ENCODE measurements at places on chromosomes 7 and 10. TPM values are rescaled to one million over a fixed set of nuclear protein-coding genes. Genes with fewer than 3 reads are reported as not detected.

Gene OLAH
- 11.1 TPM for total RNA-seq

- H3K4me1 ChIP-seq = peaks cover 7% of the 10 kb centered on the region
- no peak overlapping the region for H3K4me3 ChIP-seq
- no peak overlapping the region for H3K27ac ChIP-seq
Measured at GRCh38 chr10:89867964-89868363, 166.6 kb downstream of the KIF20B start.

DNA sequence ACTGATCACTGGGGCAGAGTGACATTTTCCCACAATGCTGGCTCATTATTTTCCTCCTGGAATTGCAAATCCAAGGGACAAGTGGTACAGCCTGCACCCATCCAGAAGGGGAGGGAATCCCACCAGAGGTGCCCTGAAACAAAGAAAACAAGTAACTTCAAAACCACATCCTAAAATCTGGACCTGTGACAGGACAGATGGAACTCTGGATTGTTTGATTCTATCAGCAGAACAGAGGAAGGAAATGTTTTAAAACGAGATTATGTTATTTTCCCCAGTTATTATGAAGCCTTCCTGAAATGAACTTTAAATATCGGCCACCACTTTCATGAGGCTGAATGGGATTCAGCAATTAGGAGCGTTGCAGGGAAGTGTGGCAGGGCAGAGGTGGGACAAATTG, 62.2 kb upstream of the ECHDC3 start:
- H3K4me3 ChIP-seq = no peak overlapping the region
- H3K27ac ChIP-seq = no peak overlapping the region
- H3K27me3 ChIP-seq = no peaks in the 10 kb centered on the region
- no peaks in the 10 kb centered on the region for H3K36me3 ChIP-seq
- peaks cover 4% of the 10 kb centered on the region for H3K4me1 ChIP-seq
- no peak for DNase-seq

Gene NKX2-3
- 0.19 TPM for total RNA-seq

DNA sequence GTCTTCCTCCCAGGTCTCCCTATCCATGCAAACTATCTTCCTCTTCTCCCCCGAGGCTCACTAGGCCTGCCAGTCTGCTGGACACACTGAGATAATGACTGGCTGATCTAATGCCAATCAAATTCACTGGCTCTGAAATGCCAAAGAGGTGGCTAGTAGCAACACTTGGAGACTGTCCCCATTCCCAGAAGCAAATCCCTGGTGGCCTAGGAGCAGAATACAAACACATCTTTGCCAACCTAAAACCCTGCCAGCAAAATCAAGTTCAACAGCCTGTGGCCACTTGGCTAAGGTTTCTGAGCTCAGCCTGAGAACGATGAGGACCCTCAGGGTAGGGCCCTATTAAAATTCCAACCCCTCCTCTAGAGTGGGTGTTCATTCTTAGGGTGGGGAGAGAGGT, 46.6 kb downstream of the SH3PXD2A start:
- H3K27me3 ChIP-seq = no peaks in the 10 kb centered on the region
- H3K4me1 ChIP-seq = no peaks in the 10 kb centered on the region
- no peak for DNase-seq
